Activated T-cell treated with anti-CD3 and anti-CD28 coated beads, Interleukin-2, amount 50 U/mL, for 48 hours (primary cell): ENCODE measurements at places on chromosomes 11 and 22.

DNA sequence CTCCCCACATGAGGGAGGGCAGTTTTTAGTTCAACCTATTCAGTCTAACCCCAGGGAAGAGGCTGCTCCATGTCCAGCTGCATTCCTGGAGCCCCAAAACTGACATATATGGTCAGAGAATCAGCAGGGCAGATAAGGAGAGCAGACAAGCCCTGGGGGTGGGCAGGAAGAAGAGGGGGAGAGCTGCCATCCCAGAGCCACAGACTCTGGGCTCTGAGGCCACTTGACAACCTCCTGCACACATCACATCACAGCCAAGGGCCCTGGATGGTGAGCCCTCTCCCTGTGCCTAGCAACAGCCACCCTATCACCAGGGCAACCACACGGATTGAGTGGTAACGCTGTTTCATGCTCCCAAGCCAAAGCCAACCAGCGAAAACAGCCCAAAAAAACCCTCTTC lies 3.1 kb downstream of the ARHGAP1 start:
- no peak for DNase-seq

DNA sequence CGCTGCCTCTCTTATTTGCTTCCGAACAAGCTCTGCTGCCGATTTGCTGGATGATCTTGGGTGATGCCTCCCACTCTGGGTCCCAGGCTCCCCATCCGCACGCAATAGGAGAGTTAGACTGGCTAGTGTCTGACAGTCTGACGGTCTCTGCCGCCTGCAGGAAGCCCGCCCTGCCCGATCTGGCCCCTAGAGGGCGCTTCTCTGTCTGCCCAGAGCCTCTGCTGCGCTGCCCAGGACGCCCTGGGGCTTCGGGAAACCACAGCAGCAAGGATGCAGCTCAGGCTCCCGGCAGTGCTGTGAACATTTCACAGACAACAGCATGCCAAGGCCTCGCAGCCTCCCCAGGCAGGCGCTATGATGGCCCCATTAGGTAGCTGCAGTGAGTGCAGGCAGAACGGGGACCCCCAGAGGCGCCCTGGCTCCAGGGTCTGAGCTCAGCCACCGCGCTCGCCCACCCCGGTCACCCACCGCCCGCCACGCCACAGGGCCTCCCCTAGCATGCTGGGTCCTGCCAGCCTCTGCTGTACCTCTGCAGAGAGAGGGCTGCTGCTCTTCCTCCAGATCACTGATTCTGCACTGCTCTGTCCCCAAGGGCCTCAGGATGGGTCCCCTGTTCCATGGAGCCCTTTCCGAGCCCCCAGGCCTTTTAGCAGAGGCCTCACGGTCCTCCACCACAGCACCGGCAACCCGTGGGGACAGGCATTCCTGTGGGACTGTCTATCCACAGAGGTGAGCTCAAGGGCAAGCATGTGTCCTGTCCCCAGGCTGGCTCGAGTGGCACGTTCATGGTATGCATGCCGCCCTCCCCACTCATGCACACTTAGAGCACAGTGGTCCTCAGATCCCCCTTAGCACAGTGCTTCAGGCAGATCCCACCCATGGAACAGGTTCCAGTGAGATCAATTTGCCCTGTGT lies 4.3 kb upstream of the BAIAP2L2 start:
- DNase-seq = peak; percentile 88

GRCh38 chr11:94401773-94402265 lies 600 bp upstream of the GPR83 start:
- DNase-seq = no peak

GRCh38 chr11:106381895-106382294 lies 304.4 kb downstream of the AASDHPPT start:
- DNase-seq = no peak

- DNase-seq = no peak
These were observed 13.4 kb downstream of the IFT46 start for GRCh38 chr11:118552341-118552740.

- DNase-seq = peak; percentile 56
These were observed 36.1 kb downstream of the MMP20 start for GRCh38 chr11:102589047-102589459.

GRCh38 chr22:39723899-39724351 lies 153.4 kb downstream of the CACNA1I start:
- no peak for DNase-seq

DNA sequence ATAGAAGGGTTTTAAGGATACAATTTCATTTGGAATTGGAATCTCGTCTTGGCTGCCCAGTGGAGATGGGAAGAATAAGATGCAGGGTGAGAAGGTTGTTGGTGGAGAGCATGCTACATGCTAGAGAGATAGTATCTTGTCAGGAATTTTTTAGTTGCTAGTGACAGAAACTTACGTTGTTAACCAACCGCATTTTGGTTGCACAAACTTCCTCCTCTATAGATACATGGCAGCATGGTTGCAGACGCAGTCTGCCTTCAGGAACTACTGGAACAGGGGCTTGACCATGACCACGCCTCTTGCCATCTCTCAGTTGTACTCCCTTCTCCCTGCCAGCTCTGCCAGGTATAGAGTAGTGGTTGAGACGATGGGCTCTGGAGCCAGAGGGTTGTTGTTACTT lies 13.5 kb upstream of the CCDC90B start:
- DNase-seq = no peak

DNA sequence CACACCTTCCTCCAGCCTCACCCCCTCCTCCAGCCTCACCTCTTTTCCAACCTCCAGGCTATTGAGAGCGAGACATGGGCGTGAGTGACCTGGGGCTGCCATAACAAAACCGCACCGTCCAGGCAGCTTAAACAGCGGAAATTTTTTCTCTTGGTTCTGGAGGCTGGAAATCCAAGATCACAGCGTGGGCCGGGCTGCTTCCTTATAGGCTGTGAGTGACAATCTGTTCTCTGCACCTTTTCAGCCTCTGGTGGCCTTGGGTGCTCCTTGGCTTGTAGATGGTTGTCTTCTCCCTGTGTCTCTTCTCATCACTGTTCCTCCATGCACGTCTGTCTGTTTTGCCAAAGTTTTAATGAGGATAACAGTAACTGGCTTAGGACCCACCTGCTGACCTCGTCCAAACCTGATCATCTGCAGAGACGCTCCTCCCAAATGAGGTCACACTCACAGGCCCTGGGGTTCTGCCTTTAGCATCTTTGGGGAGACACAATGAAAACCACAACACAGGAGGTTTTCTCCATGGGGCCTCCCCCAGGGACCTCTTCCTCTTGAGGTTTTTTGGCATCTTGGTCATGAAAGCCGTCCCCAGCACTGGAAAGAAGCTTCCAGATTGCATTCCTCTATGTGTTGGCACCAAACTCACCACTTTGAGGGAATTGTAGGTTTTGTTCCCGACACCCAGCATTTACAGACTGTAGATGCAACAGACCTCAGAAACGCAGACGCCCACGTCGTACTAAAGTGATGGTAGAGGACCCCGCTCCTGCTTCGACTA lies 878.1 kb downstream of the BRD1 start:
- DNase-seq = no peak

GRCh38 chr22:39994566-39995392 lies at the start of gene FAM83F:
Gene FAM83F, plus strand, starts transcription at chr22:39994954. Its CDS starts 89 bp downstream, at chr22:39995043.
- DNase-seq = peak; percentile 58

DNA sequence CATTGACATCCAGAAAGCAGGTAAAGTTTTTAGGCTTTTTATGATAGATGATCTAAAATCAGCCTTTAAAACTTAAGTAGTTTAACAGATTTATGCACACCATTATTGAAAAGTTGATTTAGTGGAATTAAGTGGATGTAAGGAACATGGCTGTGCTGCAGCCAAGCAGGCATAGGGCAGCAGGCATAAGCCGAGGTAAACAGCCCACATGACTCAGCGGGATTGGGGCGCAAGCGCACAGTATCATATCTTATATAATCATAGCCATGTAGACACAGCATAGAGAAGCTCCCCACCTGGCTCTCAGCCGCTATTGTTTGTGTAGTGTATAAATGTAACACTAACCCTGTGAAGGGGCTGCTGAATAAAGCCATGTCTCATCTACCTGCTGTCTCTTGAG lies 157.5 kb downstream of the WNT11 start:
- DNase-seq = peak; percentile 21

- DNase-seq = no peak
These were observed 7.0 kb downstream of the SERPING1 start for GRCh38 chr11:57604296-57605027.

DNA sequence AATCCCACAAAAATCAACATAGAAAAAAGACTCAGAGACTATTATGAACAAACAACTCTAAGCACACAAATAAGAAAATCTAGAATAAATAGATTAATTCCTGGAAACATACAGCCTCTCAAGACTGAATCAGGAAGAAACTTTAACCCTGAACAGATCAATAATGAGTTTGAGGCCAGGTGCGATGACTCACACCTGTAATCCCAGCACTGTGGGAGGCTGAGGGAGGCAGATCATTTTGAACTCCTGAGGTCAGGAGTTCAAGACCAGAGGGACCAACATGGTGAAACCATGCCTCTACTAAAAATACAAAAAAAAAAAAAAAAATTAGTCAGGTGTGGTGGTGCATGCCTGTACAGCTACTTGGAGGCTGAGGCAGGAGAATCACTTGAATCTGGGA lies 499.5 kb upstream of the LUZP2 start:
- no peak for DNase-seq

GRCh38 chr11:17753641-17754040 lies 19.1 kb downstream of the KCNC1 start:
- no peak for DNase-seq

- no peak for DNase-seq
These were observed 18.1 kb downstream of the JHY start for GRCh38 chr11:122900587-122901202.

DNA sequence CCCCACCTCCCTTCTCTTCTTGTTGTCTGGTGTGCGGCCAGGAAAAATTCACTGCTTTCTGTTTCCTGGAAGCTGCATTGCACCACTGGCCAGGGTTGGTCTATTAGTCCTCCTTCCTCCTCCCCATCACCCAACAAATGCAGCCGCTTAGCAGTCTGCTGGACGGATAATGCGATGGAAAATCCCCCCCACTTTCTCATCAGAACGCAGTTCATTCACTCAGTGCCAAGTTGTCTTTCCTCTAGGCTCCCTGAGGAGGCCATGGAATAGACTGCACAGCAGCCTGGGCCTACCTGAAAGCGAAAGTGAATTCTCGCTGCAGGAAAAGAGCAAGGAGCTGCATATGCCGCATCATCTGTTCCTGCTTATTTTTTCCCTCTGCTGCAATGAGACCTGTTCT lies 513.6 kb downstream of the METTL15 start:
- DNase-seq = no peak

DNA sequence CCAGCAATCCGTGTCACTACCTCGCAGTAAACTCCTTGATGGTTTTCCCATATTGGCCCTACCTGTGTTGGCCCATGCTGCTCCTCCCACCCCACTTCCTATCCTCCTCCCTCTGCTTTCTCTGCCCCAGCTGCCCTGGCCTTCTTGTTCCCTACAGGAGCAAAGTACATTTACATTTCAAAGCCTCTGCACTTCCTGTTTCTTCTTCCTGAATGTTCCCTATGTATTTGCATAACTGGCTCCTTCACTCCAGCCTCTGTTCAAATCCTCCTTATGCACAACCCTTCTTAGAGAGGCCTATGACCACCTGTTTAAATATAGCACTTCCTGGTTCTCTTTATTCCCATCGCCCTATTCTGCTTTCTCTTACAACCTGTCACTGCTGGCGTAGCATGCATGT lies 62.2 kb downstream of the PARVA start:
- DNase-seq = no peak

DNA sequence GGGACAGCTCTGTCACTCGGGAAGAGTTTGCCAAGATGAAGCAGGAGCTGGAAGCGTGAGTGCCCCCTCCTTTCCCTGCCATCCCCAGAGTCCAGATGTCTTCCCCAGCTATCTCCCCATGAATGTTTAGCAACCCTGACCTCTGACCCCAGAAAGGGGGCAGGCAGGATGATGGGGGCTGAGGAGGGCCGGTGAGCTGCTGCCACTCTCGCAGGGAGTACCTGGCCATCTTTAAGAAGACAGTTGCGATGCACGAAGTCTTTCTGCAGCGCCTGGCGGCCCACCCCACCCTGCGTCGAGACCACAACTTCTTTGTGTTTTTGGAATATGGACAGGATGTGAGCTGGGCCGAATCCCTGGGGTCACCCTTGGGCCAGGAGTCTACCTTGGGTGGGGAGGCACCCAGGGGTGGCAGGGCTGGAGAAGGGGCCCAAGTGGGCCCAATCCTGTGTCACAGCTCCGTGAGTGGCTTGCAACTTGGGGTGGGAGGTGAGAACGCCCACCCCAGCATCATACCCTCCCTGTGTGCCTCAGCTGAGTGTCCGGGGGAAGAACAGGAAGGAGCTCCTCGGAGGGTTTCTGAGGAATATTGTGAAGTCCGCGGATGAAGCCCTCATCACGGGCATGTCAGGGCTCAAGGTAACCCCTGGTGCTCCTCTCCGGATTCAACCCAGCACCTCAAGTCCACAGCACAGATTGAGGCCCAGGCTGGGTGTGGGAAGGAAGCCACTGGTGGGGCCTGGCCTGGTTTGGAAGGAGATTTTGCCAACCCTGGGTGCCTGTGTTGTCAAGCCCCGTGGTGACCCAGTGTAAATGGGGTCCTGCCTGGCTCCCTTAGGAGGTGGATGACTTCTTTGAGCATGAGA lies 7.5 kb downstream of the CFL1 start:
- no peak for DNase-seq

GRCh38 chr11:42674436-42674835 lies 637.4 kb upstream of the API5 start:
- no peak for DNase-seq

DNA sequence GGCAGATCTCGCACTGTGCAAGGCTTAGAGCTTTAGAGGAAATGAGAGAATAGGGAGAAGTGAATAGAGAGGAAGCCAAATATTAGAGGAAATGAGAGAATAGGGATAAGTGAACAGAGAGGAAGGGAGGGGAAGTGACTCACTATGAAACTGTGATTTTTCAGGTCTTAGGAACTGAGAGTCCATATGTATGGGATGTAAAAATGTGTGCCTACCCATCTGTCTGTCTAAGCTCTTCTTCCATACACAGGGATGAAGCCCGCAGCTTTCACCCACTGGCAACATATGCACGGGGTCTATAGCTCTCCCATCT lies 6.4 kb upstream of the CCDC86 start:
- no peak for DNase-seq

GRCh38 chr11:27116684-27117083 lies 76.1 kb downstream of the BBOX1 start:
- DNase-seq = no peak

- DNase-seq = no peak
These were observed 20.4 kb downstream of the C22orf23 start for GRCh38 chr22:37932821-37933578.

- DNase-seq = no peak
These were observed 23.6 kb downstream of the MS4A6A start for GRCh38 chr11:60159284-60159683.

DNA sequence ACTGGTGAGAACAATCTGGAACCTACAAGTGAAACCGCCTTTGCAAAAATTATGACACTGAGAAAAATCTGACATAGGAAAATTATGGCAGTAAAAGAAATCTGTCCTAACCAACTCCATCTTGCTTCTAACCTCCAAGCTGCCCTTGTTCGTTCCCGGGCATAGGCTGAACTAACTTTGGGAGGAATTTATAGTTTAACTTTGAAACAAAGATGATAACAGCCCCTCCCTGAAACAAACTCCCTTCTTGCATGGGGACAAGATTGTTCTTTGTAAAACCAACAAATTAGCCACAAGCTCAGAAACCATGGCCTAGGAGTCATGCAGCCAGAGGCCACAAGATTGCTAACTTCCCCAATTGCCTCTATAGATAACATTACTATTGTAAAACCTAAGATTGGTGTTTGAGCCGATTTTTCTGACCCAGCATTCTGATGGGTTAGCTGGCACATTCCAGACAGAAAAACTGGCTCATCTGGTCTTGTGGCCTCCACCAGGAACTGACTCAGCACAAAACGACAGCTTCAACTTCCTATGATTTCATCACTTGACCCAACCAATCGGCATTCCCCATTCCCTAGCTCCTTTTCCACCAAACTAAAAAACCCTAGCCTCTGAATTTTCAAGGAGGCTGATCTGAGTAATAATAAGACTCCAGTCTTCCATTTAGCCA lies 3.6 kb upstream of the CCDC81 start:
- DNase-seq = no peak
